CD4-positive, alpha-beta T cell treated with Interleukin-12 subunit alpha and Interleukin-12 subunit beta, for 1 hour (primary cell): ENCODE measurements at places on chromosomes 13 and 19.

- no peak for DNase-seq
Measured at GRCh38 chr19:15108845-15109767, 1.9 kb downstream of the SYDE1 start.

DNA sequence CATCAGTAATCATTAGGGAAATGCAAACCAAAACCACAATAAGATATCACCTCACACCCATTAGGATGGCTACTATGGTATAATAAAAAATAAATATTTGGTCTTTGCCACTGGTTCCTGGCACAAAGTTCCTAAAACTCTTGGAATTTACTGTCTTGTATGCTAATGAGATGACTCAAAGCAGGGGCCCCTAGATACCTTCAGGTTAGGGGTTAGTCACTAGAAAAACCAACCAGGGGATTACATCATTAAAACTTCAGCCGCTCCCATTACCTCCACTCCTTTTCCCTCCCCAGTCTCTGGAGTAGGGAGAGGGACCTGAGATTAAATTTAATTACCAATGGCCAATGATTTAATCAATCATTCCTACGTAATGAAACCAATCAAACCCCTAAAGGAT is 49.6 kb downstream of the THSD1 start:
- DNase-seq, result no peak

DNA sequence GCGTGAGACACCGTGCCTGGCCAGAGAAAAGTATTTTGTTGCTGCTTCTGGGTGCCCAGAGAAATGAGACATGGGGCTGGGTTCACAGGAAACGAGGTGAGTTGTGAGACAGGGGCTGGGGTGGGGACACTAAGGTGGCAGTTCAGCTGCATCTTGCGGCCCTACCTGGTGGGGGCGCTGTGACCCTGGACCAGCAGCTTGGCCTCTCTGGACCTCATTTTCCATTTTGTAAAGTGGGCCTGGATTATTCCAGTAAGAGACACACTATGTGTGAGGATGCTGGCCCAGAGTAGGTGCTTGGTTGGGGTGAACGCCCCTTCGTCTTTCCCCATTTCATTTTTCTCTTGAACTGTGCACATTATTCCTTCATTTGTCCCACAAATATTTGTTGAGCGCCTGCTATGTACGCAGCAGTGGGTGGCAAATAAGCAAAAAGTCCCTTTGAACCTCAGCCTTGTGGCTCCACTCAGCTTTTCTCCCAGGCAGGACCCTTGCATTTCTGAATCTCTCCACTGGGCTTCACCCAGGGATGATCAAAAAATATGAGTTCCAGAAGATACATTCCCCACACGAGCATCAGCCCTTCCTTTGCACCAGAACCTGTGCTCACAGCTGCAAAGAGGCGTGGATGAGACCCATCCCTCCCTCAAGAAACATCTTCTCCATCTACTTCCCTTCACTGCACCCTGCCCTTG is 26.6 kb upstream of the OR10H1 start:
- DNase-seq, result no peak

- no peak for DNase-seq
Measured at GRCh38 chr19:3528539-3529211, 10.3 kb upstream of the TEKTIP1 start.

- DNase-seq, result no peak
Measured at GRCh38 chr13:90768116-90768515, 579.4 kb upstream of the MIR17HG start.
